Foreskin fibroblast (primary cell): ENCODE measurements at places on chromosomes 5 and 9.

GRCh38 chr5:158234323-158235158 lies 375.6 kb upstream of the CLINT1 start:
- DNase-seq, result peak; percentile 23

- peak; percentile 96 for DNase-seq
Observed at GRCh38 chr9:137254624-137255447, at the start of gene NELFB. Gene NELFB, plus strand, starts transcription at chr9:137255327.

- DNase-seq, result no peak
Observed at GRCh38 chr5:5344051-5344571, 78.4 kb upstream of the ICE1 start.

- DNase-seq, result no peak
Observed at GRCh38 chr5:123811831-123812230, 299.9 kb downstream of the CSNK1G3 start.

DNA sequence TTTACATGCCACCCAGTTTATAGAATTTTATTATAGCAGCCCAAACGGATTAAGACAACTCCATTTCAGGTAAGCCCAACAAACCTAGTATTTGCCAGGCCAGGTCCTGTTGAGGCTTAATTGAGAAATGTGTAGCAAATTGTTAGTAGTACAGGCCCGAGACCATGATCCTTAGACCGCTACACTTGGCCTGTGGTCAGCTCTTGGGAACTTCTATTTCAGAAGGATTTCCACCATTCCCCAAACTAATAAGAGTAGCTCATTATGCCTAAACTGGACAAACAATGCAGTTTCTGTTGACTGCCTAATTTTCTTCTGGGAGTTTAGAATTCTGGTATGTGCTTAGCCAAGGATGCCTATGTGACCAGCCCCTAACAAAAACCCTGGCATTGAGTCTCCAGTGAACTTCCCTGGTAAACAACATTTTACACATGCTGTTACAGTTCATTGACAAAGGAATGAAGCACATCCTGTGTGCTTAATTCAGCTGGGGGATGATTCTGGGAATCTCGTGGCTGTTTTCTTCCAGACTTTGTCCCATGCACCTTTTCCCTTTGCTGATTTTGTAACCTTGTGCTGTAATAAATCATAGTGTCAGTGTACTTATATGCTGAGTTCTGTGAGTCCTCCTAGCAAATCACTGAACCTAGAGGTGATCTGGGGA lies 5.6 kb upstream of the GPX3 start:
- no peak for DNase-seq

DNA sequence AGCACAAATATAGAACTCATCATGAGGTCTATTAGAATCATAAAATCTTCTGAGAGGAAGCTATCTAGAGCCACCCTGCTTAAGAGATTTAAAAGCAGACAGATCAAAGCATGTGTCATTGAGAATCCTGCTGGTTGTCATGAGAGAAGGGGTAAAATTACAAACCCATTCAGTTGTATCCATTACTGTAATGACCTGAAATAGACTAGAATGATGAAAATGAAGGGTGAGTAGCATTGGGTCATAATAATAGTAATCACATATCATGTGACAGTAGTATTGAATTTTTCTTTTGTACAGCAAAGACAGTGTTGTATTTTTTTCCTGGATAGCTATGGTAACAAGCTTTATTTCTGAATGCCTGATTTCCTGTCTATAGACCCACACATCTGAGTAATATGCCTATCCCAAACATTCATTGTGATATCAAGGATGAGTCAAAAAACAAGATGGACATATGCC lies 149.0 kb downstream of the PDE4D start:
- peak; percentile 38 for DNase-seq

DNA sequence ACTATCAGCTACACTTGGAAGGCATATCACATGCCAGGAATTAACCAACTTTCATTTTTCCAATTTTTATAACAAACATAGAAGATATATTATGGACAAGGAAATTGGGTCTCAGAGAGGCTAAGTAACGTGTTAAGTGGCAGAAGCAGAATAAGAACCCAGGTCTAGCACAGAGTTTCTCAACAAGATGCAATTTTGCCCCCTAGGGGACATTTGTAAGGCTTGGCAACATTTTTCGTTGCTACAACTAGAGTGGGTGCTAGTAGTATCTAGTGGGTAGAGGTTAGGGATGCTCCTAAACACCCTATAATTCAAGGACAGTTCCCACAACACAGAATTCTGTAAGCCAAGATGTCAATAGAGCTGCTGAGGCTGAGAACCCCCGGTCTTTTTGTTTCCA lies 180.6 kb downstream of the SNCAIP start:
- peak; percentile 21 for DNase-seq

- no peak for DNase-seq
Observed at GRCh38 chr5:10744681-10745080, 16.4 kb downstream of the DAP start.
